Fibroblast of skin of left biceps (primary cell): ENCODE measurements at places on chromosomes 12 and 14.

- no peak for DNase-seq
Measured at GRCh38 chr14:90603841-90604240, 207.0 kb downstream of the CALM1 start.

GRCh38 chr14:51566831-51567582 lies 84.7 kb upstream of the FRMD6 start:
- no peak for DNase-seq

DNA sequence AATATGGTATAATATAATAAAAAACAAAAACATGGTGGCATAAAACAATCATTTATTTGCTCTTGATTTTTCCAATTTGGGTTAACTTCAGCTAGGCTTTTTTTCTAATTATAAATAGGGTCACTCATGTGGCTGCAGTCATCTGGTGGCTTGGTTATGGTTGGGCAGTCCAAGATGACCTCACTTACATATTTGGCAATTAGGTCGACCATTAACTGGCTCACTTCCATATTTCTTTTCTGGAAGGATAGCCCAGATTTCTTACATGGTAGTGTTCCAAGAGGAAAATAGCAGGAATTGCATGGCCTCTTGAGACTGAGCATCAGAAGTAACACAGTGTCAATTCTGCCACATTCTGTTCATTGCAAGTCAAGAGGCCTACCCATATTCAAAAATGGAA lies 153.4 kb downstream of the FUT8 start:
- no peak for DNase-seq

DNA sequence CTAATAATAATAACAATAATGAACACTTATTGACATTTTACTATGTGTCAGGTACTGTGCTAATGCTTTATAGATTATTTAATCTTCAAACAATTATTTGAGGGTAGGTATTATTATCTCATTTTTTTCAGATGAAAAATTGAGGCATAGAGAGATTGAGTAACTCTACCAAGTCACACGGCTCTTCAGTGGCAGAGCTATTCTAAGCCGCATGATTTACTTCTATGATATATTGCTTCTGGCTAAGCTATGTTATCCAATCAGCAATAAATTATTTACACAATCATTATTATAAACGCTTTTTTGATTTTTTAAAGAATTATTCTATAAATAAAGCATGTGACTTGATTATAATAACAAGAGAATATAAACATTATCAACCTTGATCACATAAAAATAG lies 80.0 kb downstream of the TMEM30B start:
- DNase-seq = no peak

- DNase-seq = no peak
Measured at GRCh38 chr12:6157482-6157881, 33.0 kb upstream of the VWF start.

DNA sequence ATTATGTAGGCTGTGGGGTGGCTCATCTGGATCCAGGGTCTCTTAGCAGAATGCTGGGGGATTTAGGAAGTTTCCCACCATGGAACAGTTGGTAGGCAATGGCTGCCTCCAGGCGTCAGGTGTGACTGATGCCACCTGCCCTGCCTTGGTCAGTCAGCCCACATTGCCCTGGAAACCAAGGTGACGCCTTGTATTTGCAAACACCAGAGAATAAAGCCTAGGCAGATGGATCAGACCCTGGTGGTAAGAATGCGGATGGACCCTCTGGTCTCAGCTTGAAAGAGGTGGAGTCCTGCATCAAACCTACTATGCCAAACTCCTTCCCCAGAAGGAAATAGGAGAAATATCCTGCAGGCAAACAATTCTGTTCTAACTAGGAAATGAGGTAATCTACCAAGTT lies 38.2 kb downstream of the NCKAP5L start:
- no peak for DNase-seq

- DNase-seq = no peak
Measured at GRCh38 chr12:11745113-11745512, 95.6 kb downstream of the ETV6 start.

- DNase-seq = peak; percentile 99
Measured at GRCh38 chr14:61184112-61184511, 97.0 kb downstream of the TMEM30B start.

- DNase-seq = no peak
Measured at GRCh38 chr14:31945074-31945613, 132.0 kb upstream of the ARHGAP5 start.

DNA sequence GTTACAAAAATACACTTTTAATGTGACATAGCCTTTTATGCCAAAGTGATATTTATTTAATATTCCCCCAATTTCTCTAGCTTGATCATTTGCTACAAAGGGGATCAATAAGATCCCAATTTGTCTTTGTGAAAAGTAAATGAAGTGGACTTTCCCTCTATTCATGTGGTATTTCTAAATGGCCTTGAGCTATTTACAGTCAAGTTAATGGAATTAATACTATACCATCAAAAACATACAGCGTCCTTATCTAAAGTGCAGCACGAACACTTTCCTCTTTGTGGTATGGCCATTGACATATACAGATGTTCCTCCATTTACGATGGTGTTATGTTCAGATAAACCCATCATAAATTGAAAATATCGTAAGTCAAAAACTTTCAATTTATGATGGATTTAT lies 23.2 kb downstream of the CFL2 start:
- DNase-seq = no peak

GRCh38 chr12:66885115-66885875 lies 206.4 kb upstream of the GRIP1 start:
- DNase-seq = no peak

GRCh38 chr14:81829447-81829846 lies 295.8 kb upstream of the SEL1L start:
- no peak for DNase-seq

GRCh38 chr12:48997719-48998496 lies 1.3 kb downstream of the DDN start:
- DNase-seq = no peak

- DNase-seq = no peak
Measured at GRCh38 chr12:26890784-26891183, 47.0 kb downstream of the INTS13 start.

DNA sequence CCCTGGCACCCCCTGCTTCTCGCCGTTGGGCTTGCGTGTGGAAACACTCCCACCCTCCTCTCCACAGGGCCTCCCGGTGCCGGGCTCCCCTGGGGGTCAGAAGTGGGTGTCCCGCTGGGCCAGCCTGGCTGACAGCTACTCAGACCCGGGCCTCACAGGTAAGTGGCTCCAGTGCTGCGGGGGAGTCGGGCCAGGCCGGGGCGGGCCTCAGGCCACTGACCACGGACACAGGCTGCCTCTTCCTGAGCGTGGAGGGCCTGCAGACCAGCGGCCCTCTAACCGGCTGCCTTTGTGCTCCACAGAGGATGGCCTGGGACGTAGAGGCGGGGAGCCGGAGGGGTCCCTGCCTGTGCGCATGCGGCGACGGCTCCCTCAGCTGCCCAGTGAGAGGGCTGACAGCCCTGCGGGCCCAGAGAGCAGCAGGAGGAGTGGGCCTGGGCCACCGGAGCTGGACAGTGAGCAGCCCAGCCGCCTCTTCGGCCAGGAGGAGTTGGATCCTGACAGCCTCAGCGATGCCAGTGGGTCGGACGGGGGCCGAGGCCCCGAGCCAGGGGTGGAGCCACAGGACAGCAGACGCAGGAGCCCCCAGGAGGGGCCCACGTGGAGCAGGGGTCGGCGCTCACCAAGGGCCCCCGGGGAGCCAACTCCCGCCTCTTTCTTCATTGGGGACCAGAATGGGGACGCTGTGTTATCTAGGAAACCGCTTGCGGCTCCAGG lies 21.1 kb downstream of the CEP170B start:
- DNase-seq = no peak

- no peak for DNase-seq
Measured at GRCh38 chr14:80602946-80603345, 338.6 kb downstream of the CEP128 start.

- DNase-seq = no peak
Measured at GRCh38 chr12:69278814-69279782, 39.7 kb downstream of the CPSF6 start.

DNA sequence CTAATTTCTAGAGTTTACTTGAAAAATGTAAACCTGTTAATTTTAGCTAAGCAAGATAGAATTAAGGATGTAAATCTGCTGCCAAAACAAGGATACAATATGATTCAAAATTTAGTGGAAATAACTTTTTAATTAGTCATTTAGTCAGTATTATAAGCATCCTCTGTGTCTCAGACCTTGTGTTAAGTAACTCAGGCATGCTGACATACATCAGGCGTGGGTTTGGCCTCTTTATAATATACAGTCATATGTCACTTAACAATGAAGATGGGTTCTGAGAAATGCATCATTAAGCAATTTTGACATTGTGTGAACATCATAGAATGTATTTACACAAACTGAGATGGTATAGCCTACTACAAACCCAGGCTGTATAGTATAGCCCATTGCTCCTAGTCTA lies 386.9 kb downstream of the ZFP36L1 start:
- peak; percentile 77 for DNase-seq

- no peak for DNase-seq
Measured at GRCh38 chr12:26982866-26983265, 31.3 kb downstream of the TM7SF3 start.

DNA sequence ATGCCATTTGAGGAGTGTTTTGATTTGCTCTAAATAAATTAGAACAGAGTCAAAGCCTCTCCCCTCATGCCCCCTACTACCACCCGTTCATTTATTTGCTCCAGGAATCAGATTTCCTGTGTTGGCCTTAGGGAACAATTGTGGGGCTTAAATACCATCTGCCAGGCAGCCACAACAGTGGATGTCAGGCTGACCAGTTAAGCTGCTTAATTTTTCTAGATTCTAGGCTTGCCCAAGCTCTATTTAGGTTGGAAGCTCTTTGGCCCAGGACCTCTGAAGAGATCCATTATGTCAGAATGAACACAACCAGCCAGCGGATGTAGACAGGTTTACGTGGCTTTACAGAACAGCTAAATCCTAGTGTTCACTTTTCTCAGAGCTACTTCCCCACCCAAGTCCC lies 1.0 kb upstream of the TIMELESS start:
- DNase-seq = no peak

DNA sequence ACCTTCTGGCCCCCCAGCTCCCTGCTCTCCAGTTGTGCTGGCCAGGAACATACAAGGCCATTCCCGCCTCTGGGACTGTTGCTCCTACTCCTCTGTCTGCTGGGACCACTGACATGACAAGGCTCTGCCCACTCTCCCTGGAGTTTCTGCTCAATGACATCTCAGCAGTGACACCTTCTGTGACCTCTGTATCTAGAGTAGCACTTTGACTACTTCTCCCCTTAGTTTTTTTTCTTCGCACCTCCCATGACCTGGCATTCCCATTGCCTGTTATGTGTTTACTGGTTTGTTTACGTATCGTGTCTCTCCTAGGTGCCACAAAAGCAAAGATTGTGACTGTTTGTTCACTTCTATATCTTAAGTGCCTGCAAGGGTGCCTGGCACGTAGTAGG lies 40.1 kb upstream of the TMEM263 start:
- no peak for DNase-seq
